NCI-H1092 (cell line): ENCODE measurements at places on chromosomes 5 and 9.

DNA sequence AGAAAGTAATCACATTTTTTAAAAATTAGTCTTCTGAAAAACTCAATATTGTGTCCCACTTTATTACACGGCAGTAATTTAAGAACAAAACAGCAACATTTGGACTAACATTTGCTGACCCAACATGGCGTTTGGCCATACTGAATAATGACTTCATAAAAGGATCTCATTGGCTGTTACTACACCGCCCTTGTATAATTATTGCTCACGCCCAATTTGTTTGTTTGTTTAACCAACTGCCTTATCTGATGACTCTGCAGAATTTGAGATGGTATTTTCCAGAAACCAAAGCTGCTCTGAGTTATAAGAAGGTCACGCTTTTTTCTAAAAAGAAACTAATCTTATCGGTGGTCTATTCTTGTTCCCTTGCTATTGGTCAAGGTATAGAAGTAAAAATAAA, 200.2 kb upstream of the TARS1 start:
- DNase-seq: no peak

DNA sequence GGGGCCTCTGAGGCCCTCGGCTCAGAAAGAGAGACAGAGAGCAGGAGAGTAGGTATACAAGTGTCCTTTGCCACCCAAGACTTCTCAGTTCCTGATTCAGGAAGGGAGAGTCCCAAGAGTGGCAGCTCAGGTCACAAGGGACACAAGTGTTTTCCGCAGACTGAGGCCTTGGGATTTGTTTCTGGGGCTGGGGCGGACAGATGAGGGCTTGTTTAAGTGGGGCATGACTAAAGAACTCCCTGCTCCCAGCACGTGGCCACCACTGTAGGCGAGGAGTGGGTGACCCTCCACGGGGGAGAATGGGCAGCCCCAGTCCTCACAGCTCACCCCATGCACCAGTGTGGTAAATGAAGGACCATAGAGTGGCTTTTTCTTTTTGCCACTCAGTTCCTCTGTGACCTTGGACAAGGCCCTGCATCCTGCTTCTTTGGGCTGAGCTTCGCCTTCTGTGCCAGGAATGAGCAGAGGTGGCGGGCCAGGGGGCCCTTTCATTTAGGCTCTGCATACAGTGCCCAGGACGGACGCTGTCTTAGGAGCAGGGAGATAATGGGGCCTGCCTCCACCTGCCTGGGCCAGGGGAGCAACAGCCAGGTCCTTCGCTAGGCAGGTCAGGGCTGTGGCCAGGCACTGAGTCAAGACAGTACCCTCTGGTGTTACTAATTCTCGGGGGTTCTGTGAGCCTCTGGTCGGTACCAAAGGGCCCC, 50.8 kb downstream of the AMBP start:
- no peak for DNase-seq

- no peak for DNase-seq
Observed at GRCh38 chr5:135214897-135215616, 181.0 kb upstream of the PITX1 start.

- no peak for DNase-seq
Observed at GRCh38 chr9:107274953-107275422, 8.1 kb upstream of the RAD23B start.
